Right atrium auricular region (tissue), 2 donors: ENCODE measurements at places on chromosomes 5 and 9.

- DNase-seq, result no peak
- H3K4me1 ChIP-seq, result no peaks in the 10 kb centered on the region
- H3K36me3 ChIP-seq, result no peaks in the 10 kb centered on the region
- no peaks in the 10 kb centered on the region for H3K27me3 ChIP-seq
- H3K27ac ChIP-seq, result no peak overlapping the region
- H3K4me3 ChIP-seq, result no peak overlapping the region
Measured at GRCh38 chr9:94983552-94983951, 257.1 kb downstream of the AOPEP start.

DNA sequence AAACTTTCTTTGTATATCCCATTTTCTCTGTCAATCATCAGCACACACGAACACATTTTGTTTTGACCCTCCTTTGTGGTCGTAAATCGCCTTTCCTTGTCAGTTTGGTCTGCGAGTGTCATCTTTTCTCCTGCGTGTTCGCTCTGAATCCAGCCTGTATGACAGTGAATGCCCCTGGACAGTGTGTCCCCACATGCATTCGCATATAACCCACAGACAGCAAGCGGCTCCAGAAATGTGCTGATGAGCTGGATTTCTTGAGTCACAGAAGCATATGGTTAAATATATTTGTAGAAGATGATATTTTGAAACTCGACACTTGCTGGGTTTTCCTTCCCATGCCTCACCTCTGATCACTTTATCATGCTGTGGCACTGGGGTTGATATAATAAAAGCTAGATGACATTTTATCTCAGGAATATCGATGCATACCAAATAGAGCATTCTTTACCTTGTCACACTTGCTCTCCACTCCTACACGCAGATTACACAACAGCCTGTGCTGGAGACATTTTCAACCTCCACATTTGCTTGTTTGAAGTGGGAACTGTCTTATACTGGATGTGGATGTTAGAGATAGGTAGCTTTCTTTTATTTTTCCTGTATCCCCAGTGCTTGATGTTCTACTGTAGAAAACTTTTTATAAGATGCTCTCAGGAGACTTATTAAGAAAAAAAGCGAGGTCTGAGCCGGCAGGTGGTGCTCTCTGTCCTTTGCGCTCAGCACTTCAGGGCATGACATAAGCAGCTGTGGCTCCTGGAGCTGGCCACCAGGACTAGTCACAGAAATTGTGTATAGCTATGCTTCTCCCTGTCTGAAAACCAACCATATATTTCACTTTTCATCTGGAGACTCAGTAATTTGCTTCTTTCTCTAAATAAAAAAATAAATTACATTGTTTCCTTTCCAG is 215.1 kb downstream of the SH3GL2 start:
- no peak overlapping the region for H3K4me3 ChIP-seq
- no peaks in the 10 kb centered on the region for H3K27me3 ChIP-seq
- no peak overlapping the region for H3K27ac ChIP-seq

DNA sequence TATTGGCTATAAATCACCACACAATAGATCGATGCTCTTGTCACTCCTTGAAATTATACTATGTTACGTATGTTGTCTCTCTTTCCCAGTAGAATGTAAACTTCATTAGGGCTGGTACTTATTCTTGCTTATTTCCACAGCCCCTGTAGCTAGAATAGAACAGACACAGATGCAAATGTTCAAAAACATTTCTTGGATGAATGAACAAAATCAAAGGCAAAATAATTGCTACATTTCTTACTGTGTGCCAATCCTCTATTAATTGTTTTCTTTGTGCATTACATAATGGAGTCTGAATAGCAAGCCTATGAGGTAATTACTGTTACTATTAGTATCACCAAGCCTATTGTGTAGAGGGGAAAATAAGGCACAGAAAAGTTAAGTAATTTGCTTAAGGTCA is 725 bp upstream of the OR13C2 start:
- no peak overlapping the region for H3K4me3 ChIP-seq
- H3K27me3 ChIP-seq, result no peaks in the 10 kb centered on the region
- no peak for DNase-seq
- no peak overlapping the region for H3K27ac ChIP-seq

DNA sequence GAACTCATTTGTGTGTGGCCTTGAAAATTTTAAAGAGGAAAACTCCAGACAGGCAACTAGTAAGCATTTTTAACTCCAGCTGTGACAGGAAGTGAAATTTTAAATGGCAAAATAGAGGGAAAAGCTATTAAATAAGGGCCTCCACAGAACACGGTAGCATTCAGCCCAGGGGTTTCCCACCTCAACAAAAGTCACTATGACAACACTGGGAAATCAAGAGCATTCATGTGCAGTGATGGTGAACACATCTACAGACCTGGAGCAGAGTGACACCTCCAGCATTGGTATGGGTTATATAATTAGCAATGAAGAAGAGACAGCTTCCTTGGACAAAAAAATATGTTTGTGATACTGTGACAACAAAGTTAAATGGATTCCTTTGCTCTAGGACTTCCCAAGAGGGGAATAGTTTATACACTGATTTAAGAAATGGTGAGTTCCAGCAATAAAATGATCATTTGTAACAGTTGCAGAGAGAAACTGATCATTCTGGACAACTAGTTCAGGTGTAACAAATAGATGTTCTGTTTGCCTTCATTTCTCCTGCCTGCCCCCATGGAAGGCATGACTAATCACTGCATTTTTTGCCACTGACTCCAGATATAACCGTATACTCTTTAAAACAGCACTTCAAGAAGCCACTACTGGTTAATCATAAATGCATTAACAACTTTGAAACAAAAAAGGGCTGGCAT is 93.3 kb upstream of the SLC44A1 start:
- H3K4me1 ChIP-seq, result no peaks in the 10 kb centered on the region
- DNase-seq, result no peak
- no peaks in the 10 kb centered on the region for H3K36me3 ChIP-seq
- no peak overlapping the region for H3K27ac ChIP-seq
- H3K4me3 ChIP-seq, result no peak overlapping the region

DNA sequence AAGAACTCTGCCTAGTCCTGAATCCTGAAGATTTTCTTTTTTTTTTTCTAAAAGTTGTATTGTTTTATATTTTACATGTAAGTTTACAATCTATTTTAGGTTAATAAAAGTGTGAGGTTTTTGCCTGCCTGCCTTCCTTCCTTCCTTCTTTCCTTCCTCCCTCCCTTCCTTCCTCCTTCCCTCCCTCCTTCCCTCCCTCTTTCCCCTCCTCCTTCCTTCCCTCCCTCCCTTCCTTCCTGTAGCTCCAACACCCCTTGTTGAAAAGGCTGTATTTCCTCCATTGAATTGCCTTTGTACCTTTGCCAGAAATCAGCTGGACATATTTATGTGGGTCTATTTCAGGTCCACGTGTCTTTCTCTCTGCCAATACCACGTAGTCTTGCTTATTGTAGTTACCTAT is 46.6 kb downstream of the CACNA1B start:
- H3K27me3 ChIP-seq, result no peaks in the 10 kb centered on the region
- H3K27ac ChIP-seq, result no peak overlapping the region
- no peaks in the 10 kb centered on the region for H3K4me1 ChIP-seq
- no peaks in the 10 kb centered on the region for H3K36me3 ChIP-seq
- no peak overlapping the region for H3K4me3 ChIP-seq

- DNase-seq, result no peak
- H3K36me3 ChIP-seq, result peaks cover 59% of the 10 kb centered on the region
- H3K4me1 ChIP-seq, result peaks cover 39% of the 10 kb centered on the region
- H3K27ac ChIP-seq, result no peak overlapping the region
- no peak overlapping the region for H3K4me3 ChIP-seq
- H3K27me3 ChIP-seq, result no peaks in the 10 kb centered on the region
Measured at GRCh38 chr5:102932781-102933180, 177.7 kb downstream of the PAM start.

GRCh38 chr5:146716636-146717035 is 161.9 kb downstream of the PPP2R2B start:
- no peaks in the 10 kb centered on the region for H3K36me3 ChIP-seq
- H3K4me1 ChIP-seq, result no peaks in the 10 kb centered on the region
- no peak overlapping the region for H3K4me3 ChIP-seq
- no peaks in the 10 kb centered on the region for H3K27me3 ChIP-seq
- H3K27ac ChIP-seq, result no peak overlapping the region

DNA sequence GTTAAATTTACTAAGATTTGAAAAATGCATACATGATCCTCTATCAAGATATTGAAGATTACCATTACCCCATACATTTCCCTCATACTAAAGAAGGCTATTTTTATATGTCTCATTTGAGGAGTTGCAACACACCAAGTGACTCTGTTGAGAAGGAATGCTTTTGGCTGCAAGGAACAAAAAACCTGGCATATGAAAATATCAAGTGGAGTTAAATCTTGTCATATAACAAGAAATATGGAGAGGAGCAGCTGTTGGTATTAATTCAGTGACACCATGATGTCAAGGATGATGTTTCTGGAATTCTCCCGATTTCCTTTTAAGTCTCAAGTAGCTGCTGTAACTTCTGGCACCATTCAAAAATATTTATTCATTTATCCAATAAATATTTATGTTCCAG is 193.8 kb downstream of the CSNK1G3 start:
- no peak overlapping the region for H3K4me3 ChIP-seq
- no peak for DNase-seq
- H3K27me3 ChIP-seq, result no peaks in the 10 kb centered on the region
- no peak overlapping the region for H3K27ac ChIP-seq
- no peaks in the 10 kb centered on the region for H3K36me3 ChIP-seq
- H3K4me1 ChIP-seq, result no peaks in the 10 kb centered on the region

DNA sequence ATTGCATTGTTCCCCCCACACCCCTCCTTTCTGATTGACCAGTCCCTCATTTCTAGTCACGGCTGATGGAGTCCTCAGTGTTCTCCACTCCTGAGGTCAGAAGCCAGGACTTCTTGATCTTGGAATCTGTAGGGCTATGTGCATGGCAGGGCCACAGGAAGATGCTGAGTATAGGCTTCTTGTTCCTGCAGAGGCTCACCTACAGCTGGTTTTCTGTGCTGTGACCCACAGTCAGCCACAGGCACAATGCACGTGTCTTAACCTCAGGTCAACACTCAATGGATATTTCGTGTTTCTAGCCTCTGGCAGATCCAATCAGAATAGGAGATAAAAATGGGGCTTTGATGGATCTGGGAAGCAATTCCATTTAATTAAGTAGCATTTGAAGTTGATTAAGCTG is 14.3 kb upstream of the CXCL14 start:
- no peak overlapping the region for H3K4me3 ChIP-seq
- no peaks in the 10 kb centered on the region for H3K36me3 ChIP-seq
- no peaks in the 10 kb centered on the region for H3K4me1 ChIP-seq
- no peaks in the 10 kb centered on the region for H3K27me3 ChIP-seq
- no peak for DNase-seq

DNA sequence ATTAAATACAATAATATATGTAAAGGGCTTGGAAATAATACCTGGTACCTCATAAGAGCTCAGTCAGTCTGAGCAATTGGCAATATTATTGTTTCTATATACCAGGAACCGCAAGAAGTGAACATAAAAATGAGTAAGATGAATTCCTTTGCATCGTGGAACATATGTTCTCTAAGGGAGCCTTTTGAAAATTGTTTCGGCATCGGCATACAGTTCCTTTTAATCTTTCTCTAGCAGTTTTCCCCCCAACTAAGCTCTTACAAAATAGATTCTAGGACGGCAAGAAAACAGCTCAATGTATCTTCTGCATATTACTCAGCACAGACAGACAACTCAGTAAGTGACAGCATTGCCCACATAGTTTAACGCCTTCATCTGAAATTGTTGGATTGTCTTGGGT is 426.6 kb upstream of the WWC1 start:
- no peaks in the 10 kb centered on the region for H3K4me1 ChIP-seq
- H3K36me3 ChIP-seq, result no peaks in the 10 kb centered on the region
- no peak overlapping the region for H3K27ac ChIP-seq
- DNase-seq, result no peak
- H3K4me3 ChIP-seq, result no peak overlapping the region

- H3K4me3 ChIP-seq, result no peak overlapping the region
- no peaks in the 10 kb centered on the region for H3K4me1 ChIP-seq
- no peak overlapping the region for H3K27ac ChIP-seq
- DNase-seq, result no peak
- no peaks in the 10 kb centered on the region for H3K36me3 ChIP-seq
Measured at GRCh38 chr5:54946306-54946819, 39.0 kb downstream of the ESM1 start.

- H3K27me3 ChIP-seq, result no peaks in the 10 kb centered on the region
- no peak for DNase-seq
- H3K36me3 ChIP-seq, result no peaks in the 10 kb centered on the region
- H3K4me1 ChIP-seq, result peaks cover 13% of the 10 kb centered on the region
- no peak overlapping the region for H3K4me3 ChIP-seq
Measured at GRCh38 chr9:34555002-34555348, 32.2 kb upstream of the ENHO start.

GRCh38 chr9:107064378-107064777 is 201.4 kb downstream of the ZNF462 start:
- H3K4me1 ChIP-seq, result no peaks in the 10 kb centered on the region
- no peak for DNase-seq
- H3K36me3 ChIP-seq, result no peaks in the 10 kb centered on the region
- H3K4me3 ChIP-seq, result no peak overlapping the region
- H3K27ac ChIP-seq, result no peak overlapping the region

GRCh38 chr5:157582731-157583620 is 7.4 kb upstream of the ADAM19 start:
- no peaks in the 10 kb centered on the region for H3K4me1 ChIP-seq
- H3K27me3 ChIP-seq, result no peaks in the 10 kb centered on the region
- no peak overlapping the region for H3K27ac ChIP-seq
- no peak for DNase-seq
- H3K4me3 ChIP-seq, result no peak overlapping the region

DNA sequence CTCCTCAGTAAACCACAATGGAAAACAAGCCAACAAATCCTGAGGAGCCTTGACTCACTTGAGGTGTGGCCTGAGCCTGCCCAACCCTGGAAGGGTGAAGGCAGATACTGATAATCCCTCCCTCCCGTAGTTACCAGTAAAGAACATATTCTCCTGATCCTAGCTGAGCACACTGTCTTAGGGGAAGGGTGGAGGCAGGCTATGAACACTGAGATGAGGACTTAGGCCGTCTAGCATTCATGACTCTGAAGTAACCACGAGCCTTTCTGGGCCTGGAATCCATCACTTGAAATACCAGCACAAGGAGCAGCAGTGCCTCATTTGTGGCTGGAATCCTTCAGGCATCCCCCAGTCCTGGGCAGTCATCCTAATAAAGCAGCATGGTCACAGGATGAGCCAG is 124.5 kb upstream of the PRLR start:
- no peak for DNase-seq
- H3K36me3 ChIP-seq, result no peaks in the 10 kb centered on the region
- H3K27me3 ChIP-seq, result no peaks in the 10 kb centered on the region
- no peak overlapping the region for H3K27ac ChIP-seq

- no peak for DNase-seq
- H3K27me3 ChIP-seq, result no peaks in the 10 kb centered on the region
- no peak overlapping the region for H3K4me3 ChIP-seq
- no peaks in the 10 kb centered on the region for H3K4me1 ChIP-seq
Measured at GRCh38 chr9:105143136-105143430, 101.4 kb upstream of the SLC44A1 start.

GRCh38 chr5:171953860-171954701 is 52.4 kb downstream of the FBXW11 start:
- no peak for DNase-seq
- H3K27ac ChIP-seq, result peak overlapping the region; percentile 51
